ENCODE measurements at places on chromosomes 1 and 21. TPM values are rescaled to one million over a fixed set of nuclear protein-coding genes. Genes with fewer than 3 reads are reported as not detected.
A peak's percentile ranks its signal among the peaks of the same experiment; 100 is the strongest.

- no peak overlapping the region for H3K4me3 ChIP-seq
- DNase-seq, result no peak
- H3K27ac ChIP-seq, result no peak overlapping the region
Observed at GRCh38 chr1:7119156-7119555, 333.9 kb downstream of the CAMTA1 start.

- no peaks in the 10 kb centered on the region for H3K4me1 ChIP-seq
- DNase-seq, result no peak
- H3K27ac ChIP-seq, result no peak overlapping the region
Observed at GRCh38 chr1:12130466-12131130, 36.2 kb upstream of the TNFRSF1B start.

GRCh38 chr1:27350663-27351540 lies 9.1 kb downstream of the SYTL1 start:
- peak; percentile 31 for DNase-seq
- H3K27me3 ChIP-seq, result no peaks in the 10 kb centered on the region
- no peak overlapping the region for H3K27ac ChIP-seq
- peaks cover 3% of the 10 kb centered on the region for H3K36me3 ChIP-seq

DNA sequence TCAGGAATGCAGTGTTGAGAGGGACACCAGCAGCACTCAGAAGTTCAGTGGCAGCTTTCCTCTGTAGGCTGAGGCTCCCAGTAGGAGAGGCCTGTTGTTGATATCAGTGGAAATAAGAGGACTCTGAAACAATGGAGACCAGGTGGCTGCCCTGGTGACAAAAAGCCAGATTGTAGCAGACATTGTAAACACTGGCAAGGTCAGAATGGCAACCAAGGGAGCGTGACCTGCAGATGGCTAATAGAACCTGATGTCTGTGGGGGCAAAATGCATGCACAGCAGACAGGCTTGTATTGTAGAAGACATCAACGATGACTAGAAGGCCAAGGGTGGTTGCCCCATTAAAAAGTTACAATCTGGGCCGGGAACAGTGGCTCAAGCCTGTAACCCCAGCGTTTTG lies 53.1 kb upstream of the GPR37L1 start:
- H3K27me3 ChIP-seq, result no peaks in the 10 kb centered on the region
- no peak overlapping the region for H3K27ac ChIP-seq
- no peaks in the 10 kb centered on the region for H3K4me1 ChIP-seq
- no peak overlapping the region for H3K4me3 ChIP-seq

EFCAB7 gene
- 9.1 TPM for total RNA-seq

GLMN gene
- total RNA-seq, result 7.8 TPM

PYGO2 gene
- total RNA-seq, result 28.1 TPM

GRCh38 chr1:243470502-243470901 lies 214.7 kb downstream of the SDCCAG8 start:
- peaks cover 2% of the 10 kb centered on the region for H3K36me3 ChIP-seq
- no peak overlapping the region for H3K4me3 ChIP-seq
- H3K27me3 ChIP-seq, result no peaks in the 10 kb centered on the region
- H3K27ac ChIP-seq, result no peak overlapping the region

MROH9 gene
- 0.26 TPM for total RNA-seq

GRCh38 chr1:229784834-229785233 lies 158.8 kb downstream of the URB2 start:
- no peaks in the 10 kb centered on the region for H3K36me3 ChIP-seq
- no peak for DNase-seq
- H3K4me1 ChIP-seq, result no peaks in the 10 kb centered on the region
- H3K4me3 ChIP-seq, result no peak overlapping the region
- no peaks in the 10 kb centered on the region for H3K27me3 ChIP-seq

- H3K4me1 ChIP-seq, result no peaks in the 10 kb centered on the region
- H3K27ac ChIP-seq, result no peak overlapping the region
- H3K4me3 ChIP-seq, result no peak overlapping the region
- no peaks in the 10 kb centered on the region for H3K36me3 ChIP-seq
- H3K27me3 ChIP-seq, result no peaks in the 10 kb centered on the region
Observed at GRCh38 chr1:10738061-10739058, 58.1 kb downstream of the CASZ1 start.

GRCh38 chr1:10626791-10627410 lies 152.2 kb downstream of the PEX14 start:
- H3K4me1 ChIP-seq, result no peaks in the 10 kb centered on the region
- no peak for DNase-seq
- no peak overlapping the region for H3K27ac ChIP-seq
- H3K27me3 ChIP-seq, result no peaks in the 10 kb centered on the region
- H3K4me3 ChIP-seq, result no peak overlapping the region
- peaks cover 4% of the 10 kb centered on the region for H3K36me3 ChIP-seq

GRCh38 chr21:45102391-45102932 lies 28.1 kb downstream of the ADARB1 start:
- no peaks in the 10 kb centered on the region for H3K27me3 ChIP-seq
- H3K4me1 ChIP-seq, result no peaks in the 10 kb centered on the region
- H3K4me3 ChIP-seq, result no peak overlapping the region
- peak; percentile 35 for DNase-seq

NTNG1 gene
- total RNA-seq, result 4.4 TPM

RAP1A gene
- total RNA-seq, result 11.6 TPM

DNA sequence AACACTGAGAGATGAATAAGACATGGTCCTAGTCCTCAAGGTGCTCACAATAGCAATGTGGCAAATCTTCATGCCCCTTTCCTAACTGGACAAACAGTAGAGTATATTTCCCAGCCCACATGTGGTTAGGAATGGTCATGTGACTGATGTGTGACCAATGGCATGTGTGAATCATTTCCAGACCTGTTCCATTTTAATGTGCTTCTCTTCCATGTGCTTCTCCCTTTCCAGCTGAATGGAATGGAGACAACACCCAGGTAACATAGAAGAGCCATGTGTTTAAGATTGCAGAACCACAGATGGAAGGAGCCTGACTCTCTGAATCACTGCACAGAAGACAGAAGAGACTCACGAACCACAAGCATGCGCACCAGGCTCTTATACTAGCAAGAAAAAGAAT lies 409.9 kb upstream of the NFIA start:
- no peak overlapping the region for H3K27ac ChIP-seq
- H3K4me3 ChIP-seq, result no peak overlapping the region
- no peaks in the 10 kb centered on the region for H3K27me3 ChIP-seq
- no peak for DNase-seq
- no peaks in the 10 kb centered on the region for H3K4me1 ChIP-seq

- H3K4me3 ChIP-seq, result no peak overlapping the region
- no peak overlapping the region for H3K27ac ChIP-seq
- no peaks in the 10 kb centered on the region for H3K4me1 ChIP-seq
- H3K27me3 ChIP-seq, result no peaks in the 10 kb centered on the region
Observed at GRCh38 chr1:27237112-27237511, 2.7 kb downstream of the WDTC1 start.

- no peak overlapping the region for H3K27ac ChIP-seq
- no peaks in the 10 kb centered on the region for H3K27me3 ChIP-seq
- H3K4me3 ChIP-seq, result no peak overlapping the region
- no peak for DNase-seq
- H3K4me1 ChIP-seq, result no peaks in the 10 kb centered on the region
Observed at GRCh38 chr1:238346340-238346739, 455.6 kb upstream of the ZP4 start.

DNA sequence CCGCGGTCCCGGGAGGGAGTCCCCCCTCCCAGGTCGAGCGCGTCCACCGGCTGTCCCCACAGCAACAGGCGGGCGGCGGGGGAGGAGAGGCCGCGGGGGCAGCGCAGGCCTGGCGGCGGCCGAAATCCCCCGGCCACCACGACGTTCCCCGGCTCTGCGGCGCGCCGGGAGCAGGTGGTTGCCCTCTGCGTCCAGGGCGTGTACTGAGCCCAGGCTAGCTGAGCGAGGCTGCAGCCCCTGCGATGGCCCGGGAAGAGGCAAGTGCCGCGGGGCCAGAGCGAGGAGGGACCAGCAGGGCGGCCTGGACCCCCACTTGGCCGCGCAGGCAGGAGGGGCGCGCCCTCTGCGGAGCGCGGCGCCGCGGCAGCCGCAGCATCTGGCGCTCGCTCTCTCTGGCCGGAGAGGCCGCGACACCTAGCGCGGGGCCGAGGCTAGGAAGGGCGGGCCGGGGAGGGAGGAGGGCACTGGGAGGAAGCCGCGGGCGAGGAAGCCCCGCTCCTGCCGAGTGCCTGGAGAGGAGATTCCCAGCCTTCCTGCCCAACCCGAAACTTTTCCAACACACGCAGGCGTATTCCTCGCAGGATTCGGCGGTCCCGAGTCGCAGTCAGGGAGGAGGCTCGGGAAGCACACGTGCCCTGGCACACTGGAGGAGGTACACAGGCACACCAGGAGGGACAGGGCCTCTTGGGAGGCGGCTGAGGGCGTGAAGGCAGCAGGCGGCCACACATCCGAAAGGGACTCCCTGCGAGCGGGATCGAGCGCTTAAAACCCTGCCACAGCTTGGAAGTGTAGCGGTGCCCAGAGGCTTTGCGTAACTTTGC lies 4.9 kb upstream of the PROX1 start:
- H3K4me3 ChIP-seq, result no peak overlapping the region
- DNase-seq, result peak; percentile 13
- H3K27me3 ChIP-seq, result peaks cover 49% of the 10 kb centered on the region
- no peak overlapping the region for H3K27ac ChIP-seq
- no peaks in the 10 kb centered on the region for H3K4me1 ChIP-seq

Data from fibroblast of lung (primary cell).